ENCODE measurements at places on chromosomes 2 and 18. TPM values are rescaled to one million over a fixed set of nuclear protein-coding genes. Genes with fewer than 3 reads are reported as not detected.

DNA sequence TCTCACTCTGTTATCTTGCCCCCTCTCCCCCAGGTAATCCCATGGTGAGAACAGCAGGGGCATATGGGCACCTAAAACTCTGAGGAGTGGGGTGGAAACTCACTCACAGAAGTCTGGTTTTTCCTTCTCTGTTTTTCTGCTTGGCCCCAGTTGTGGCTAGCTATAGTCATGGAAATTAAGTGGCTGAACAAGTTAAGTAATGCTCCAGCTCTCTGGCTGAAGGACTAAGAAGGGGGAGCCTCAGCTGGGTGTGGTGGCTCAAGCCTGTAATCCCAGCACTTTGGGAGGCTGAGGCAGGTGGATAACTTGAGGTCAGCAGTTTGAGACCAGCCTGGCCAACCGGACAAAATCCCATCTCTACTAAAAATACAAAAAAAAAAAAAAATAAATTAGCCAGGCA, 261.0 kb downstream of the TPGS2 start:
- DNase-seq, result no peak

The ANKRD36B gene
- total RNA-seq, result 214 TPM

GRCh38 chr18:46319783-46320182, 215.6 kb downstream of the HAUS1 start:
- no peak for DNase-seq

- DNase-seq, result no peak
Observed at GRCh38 chr2:180015951-180016709, 9.0 kb upstream of the CWC22 start.

- no peak for DNase-seq
Observed at GRCh38 chr2:198483051-198483450, 678.7 kb downstream of the PLCL1 start.

- no peak for DNase-seq
Observed at GRCh38 chr2:27018142-27018541, 14.6 kb upstream of the TMEM214 start.

GRCh38 chr2:188573453-188573852, 281.8 kb downstream of the GULP1 start:
- DNase-seq, result no peak

The FRZB gene
- total RNA-seq, result 15.1 TPM

The LAMA1 gene
- total RNA-seq, result 1.8 TPM

The LIPG gene
- total RNA-seq, result not detected

DNA sequence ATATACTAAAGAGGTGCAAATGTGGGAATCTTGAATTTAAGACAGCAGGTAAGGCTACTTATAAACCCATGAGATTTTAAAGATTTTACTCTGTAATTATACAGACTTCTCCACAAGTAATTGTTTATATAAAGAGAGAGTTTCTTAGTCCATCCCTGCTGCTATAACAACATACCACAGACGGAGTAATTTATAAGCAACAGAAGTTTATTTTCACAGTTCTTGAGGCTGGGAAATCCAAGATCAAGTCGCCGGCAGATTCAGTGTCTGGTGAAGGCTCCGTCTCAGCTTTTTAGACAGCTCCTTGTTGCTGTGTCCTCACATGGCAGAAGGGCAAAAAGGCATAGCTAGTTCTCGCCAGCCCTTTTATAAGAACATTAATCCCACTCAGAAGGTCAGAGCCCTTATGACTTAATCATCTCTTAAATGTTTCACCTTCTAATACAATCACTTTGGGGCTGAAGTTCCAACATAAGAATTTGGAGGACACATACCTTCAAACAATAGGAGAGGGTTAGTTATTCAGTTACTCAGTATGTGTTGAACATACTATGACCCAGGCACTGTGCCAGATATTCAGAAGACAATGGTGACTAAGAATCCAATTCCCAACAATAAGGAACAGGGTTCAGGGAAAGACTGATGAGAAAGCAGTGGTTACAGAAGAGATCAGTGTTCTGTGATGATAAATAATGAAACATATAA, 466.0 kb downstream of the RIT2 start:
- no peak for DNase-seq

DNA sequence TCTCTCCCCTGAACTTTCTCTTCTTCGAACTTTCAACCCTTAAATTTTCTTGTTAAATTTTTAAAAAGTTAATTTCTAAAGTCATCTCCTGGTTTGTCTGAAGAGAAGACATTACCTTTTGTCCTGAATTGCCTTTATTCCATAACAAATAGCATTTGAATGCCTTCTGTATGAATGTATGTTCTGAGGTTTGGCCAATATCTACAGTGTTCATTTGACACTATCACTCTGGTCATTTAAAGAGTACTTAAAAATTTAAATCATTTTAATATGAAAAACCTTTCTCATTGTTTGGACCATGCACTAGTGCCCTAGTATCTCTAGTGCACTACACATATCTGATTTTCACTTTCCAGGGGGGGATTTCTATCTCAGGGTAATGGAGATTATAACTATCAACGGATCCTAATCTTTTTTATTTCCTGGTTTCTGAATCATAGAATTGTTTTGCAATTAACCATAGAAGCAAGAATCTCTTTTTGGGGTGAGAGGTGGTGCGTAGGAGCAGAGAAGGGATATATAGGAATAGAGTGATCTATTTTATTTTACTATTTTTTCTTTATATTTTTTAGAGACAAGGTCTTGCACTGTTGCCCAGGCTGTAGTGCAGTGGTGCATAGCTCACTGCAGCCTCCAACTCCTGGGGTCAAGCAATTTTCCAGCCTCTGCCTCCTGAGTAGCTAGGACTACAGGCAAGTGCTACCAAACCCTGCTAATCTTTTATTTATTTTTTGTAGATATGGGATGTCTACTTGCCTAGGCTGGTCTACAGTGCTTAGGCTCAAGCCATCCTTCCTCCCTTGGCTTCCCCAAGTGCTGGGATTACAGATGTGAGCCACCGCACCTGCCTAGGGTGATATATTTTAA, 25.5 kb downstream of the TANC1 start:
- DNase-seq, result no peak

The SCN1A gene
- not detected for total RNA-seq

DNA sequence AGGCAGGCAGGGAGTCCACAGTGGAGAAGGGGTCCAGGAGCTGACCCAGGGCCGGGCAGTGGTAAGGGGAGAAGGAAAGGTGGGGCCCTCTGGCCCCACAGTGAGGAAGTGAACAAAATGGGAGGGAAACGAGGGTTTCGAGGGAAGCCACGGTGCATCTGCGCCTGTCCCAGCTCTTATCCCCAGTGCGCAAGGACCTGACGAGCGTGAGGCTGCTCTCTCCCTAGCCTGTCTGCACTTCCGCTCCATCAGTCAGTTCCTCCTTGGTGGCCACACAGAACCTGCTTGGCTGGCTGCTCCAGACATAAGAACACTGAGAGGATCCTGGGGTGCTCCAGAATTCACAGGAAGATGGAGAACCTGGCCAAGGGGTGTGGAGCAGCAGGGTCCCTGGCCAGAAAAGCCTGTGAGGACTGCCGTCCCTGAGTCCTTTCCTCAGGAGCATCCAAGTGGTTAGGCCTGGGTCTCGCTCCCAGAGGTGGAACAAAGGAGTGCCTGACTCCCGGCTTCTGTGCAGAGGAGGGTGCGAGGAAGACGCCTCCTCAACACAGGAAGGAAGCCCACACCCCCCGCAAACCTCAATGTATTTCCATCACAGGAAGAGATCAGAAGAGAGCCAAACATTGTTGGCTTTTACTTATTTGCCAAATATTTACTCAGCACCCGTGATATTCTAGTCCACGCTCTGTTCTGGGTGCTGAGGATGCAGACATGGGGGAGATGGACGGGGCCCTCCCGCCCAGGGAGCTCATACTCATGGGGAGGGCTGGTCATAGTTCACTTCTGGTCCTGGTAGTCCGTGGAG, 43.7 kb upstream of the SEMA4C start:
- DNase-seq, result no peak
